ENCODE measurements at places on chromosomes 12 and 14. TPM values are rescaled to one million over a fixed set of nuclear protein-coding genes. Genes with fewer than 3 reads are reported as not detected.

DCN gene
- total RNA-seq: 2,230 TPM

SLC2A14 gene
- 1.9 TPM for total RNA-seq

GYS2 gene
- not detected for total RNA-seq

RPL10L gene
- not detected for total RNA-seq

GRCh38 chr14:63737582-63738006 is 9.7 kb upstream of the SGPP1 start:
- H3K4me3 ChIP-seq: no peak overlapping the region
- peaks cover 34% of the 10 kb centered on the region for H3K27me3 ChIP-seq
- H3K4me1 ChIP-seq: no peaks in the 10 kb centered on the region
- H3K27ac ChIP-seq: no peak overlapping the region
- no peak for DNase-seq

All from osteocyte (in vitro differentiated cells).